ENCODE measurements at places on chromosomes 16 and 17.

DNA sequence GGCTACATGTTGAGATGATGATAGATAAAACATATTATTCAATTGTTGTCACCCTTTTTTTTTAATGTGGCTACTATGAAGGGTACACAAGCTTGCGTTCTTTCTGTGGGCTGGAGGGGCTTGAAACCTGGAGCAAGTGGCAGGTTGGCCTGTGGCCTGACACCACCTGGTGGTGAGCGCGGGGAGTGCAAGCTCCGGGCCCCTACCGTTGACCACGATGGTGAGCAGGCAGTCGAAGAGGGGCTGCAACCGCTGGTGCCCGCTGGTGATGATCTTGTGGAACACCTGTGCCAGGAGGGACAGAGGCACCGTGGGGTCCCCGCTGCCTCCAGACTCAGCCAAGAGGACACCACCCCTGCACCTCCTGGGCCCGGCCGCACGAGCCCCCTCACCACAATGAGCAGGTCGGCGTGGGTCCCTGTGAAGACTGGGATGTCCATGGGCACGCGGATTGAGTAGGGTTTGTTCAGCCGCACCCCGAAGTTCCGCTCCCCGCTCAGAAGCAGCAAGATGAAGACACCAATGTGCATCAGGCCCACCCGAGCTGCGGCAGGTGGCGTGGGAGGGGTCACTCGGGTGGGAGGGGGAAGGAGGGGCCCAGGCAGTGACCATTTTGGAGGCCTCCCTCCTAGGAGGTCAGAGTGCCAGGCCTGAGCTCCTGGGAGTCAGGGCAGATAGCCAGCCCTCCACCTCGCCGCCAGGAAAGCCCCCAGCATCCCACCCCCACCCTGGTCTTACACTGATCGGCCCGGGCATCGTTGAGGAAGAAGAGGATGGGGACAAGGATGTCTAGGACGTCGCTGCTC, 14.4 kb downstream of the HID1 start:
- no peak for DNase-seq

DNA sequence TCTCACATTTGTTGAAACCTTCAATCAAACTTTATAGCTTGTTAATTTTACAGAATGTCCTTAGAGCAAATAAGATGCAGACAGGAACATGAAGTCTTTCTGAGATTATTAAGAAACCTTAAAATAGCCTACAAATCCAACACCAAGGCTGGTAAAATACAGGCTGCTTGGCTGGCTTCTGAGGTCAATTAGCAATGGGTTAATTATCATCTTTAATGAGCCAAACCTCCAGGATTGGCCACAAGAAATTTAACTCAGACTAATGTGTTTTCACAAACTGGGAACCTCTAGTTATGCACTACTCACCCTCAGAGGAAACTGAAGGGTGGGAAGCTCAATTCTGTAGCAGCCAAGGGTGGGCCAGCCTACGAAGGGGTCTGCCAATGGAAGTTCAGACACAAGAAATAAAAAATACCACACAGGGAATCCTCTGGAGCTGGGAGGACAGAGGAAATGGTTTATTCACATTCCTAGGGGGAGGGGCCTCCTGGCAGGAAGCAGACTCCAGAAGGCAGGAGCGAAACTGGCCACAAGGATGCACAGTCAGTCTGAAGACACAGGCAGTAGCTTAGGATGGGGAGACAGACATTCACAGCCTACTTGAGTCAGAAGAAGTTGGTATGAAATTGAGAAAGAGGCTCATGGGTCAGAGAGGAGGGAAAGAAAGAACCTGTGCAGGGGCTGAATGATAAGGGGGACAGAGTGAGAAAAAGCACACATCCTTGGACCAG, 36.1 kb downstream of the HIC1 start:
- DNase-seq = no peak

GRCh38 chr17:82887255-82888164, 47.7 kb upstream of the ZNF750 start:
- DNase-seq = no peak

GRCh38 chr17:74529243-74529642, 2.0 kb downstream of the CD300LB start:
- no peak for DNase-seq

DNA sequence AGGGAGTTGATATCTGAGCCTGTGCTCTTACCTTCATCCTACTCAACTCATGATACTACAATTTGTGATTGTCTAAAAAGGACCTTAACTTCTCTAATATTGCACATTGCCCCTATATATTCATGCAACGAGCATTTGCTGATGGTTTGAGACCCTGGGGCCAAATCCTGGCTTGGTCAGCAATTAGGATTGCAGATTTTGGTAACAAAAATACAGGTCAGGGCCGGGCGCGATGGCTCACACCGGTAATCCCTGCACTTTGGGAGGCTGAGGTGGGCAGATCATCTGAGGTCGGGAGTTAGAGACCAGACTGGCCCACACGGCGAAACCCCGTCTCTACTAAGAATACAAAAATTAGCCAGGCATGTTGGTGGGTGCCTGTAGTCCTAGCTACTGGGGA, 35.4 kb upstream of the HAPSTR1 start:
- DNase-seq = no peak

- DNase-seq = no peak
Observed at GRCh38 chr17:70420861-70421445, 251.6 kb downstream of the KCNJ2 start.

DNA sequence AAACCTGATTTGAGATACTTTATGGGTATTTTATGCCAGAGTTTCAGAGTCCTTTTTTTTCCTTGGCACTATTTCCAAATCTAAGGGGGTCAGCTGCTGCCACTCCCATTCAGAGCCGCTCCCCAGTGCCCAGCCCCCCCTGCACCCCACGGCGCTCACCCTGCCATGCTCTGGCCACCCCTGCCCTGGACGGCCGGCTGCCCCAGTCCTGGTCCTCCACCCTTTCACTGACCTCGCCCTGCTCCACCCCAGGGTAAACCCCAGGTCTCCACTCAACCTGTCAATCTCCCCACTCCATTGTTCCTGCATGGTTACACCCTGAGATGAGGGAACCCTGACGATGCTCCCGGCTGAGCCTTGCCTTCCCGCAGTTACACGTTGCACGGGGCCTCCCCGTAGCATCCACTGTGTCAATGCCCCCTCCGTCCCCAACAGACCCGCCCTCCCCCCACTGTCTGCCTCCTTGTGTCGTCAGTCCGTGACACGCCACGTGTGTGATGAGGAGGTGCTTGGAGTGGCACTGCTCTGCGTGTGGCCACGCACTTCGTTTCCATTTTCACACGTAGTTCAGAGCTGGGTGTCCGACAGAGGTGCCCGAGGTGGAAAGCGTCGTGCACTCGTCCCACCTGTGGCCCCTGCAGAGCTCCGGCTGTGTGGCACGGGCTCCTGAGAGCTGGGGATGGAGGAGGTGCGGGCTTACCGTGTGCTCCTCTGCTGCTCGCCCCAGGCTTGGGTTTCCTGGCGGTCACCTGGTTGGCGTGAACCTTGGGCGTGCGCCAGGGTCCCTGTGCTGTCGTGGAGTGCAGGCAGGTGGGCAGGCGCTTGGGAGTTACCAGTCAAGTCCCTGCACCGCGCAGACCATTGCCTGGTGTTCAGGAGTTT, 116.5 kb downstream of the BANP start:
- no peak for DNase-seq

GRCh38 chr17:65920996-65921395, 270.9 kb downstream of the CEP112 start:
- no peak for DNase-seq

DNA sequence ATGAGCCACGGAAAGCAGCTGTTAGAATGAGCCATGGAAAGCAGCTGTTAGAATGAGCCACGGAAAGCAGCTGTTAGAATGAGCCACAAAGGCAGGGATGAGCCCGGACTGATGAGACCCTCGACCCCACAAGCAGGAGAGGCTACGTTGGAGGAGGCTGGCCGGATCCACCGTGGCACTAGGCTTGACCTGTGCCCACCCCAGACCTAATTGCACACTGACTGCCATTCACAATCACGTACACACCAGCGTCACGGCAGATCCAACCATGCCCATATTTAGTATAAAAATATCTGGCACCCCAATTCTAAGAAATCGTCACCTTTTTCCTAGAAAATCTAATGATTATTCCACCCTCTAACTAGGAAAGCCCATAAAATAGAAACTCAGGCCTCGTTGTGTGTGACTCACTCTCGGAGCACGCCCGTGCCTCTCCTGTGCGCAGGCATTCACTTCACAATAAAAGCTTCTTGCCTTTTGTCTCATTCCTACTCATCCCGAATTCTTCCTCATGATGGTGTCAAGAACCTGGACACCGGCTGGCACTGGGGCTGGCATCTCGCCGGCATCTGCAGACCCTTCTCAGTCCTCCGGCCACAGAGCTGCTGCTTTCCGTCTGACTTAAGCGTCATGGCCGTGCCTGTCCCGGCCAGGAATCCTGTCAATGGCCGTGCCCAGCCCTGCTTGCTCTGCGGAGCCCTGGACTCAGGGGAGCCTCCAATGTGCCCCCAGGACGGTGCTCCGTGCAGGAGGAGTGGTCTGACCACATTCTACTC, 5.5 kb upstream of the SECTM1 start:
- DNase-seq = no peak

GRCh38 chr16:84020353-84020752, 22.2 kb downstream of the SLC38A8 start:
- no peak for DNase-seq

GRCh38 chr16:12778726-12779125, 25.0 kb downstream of the CPPED1 start:
- no peak for DNase-seq

GRCh38 chr17:73814075-73814474, 169.8 kb upstream of the SDK2 start:
- no peak for DNase-seq

- DNase-seq = no peak
Observed at GRCh38 chr16:67534431-67534830, 5.8 kb downstream of the RIPOR1 start.

GRCh38 chr16:85750146-85750826, 610 bp downstream of the C16orf74 start:
- no peak for DNase-seq

GRCh38 chr17:55224746-55225145, 40.0 kb upstream of the HLF start:
- DNase-seq = no peak

DNA sequence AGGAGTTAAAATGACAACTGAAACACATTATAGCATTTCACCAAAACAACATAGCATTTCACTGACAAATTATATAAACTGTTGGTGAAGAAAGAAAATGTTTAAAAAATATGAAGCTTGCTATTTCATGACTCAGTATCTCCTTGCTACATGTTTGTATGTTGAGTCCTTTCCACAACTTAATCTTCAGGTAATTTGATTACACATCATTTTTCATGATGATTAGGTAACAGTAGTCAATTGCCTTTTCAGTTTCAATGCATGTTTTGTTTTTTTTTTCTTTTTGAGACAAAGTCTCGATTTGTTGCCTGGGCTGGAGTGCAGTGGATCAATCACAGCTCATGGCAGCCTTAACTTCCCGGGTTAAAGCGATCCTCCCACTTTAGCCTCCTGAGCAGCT, 177.8 kb upstream of the PMFBP1 start:
- DNase-seq = no peak

- no peak for DNase-seq
Observed at GRCh38 chr16:27285676-27286196, 17.2 kb upstream of the NSMCE1 start.

DNA sequence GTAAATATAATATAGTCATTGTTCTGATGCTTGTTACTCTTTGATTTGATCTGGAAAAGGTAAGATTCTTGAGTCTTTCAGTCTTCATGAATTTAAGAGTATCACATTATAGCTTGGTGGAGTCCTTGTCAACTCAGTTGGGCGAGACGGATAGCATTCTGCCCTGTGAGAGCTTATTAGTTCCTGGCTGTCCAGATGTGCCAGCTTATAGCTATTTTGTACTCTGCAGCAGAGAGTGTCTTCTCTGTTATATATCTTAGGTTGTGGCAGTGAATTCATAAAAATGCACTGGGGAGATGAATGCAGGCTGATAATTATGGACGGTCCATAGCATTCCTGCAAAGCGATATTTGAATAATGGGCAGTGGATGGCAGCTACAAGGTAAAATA, 51.0 kb upstream of the CRISPLD2 start:
- no peak for DNase-seq

DNA sequence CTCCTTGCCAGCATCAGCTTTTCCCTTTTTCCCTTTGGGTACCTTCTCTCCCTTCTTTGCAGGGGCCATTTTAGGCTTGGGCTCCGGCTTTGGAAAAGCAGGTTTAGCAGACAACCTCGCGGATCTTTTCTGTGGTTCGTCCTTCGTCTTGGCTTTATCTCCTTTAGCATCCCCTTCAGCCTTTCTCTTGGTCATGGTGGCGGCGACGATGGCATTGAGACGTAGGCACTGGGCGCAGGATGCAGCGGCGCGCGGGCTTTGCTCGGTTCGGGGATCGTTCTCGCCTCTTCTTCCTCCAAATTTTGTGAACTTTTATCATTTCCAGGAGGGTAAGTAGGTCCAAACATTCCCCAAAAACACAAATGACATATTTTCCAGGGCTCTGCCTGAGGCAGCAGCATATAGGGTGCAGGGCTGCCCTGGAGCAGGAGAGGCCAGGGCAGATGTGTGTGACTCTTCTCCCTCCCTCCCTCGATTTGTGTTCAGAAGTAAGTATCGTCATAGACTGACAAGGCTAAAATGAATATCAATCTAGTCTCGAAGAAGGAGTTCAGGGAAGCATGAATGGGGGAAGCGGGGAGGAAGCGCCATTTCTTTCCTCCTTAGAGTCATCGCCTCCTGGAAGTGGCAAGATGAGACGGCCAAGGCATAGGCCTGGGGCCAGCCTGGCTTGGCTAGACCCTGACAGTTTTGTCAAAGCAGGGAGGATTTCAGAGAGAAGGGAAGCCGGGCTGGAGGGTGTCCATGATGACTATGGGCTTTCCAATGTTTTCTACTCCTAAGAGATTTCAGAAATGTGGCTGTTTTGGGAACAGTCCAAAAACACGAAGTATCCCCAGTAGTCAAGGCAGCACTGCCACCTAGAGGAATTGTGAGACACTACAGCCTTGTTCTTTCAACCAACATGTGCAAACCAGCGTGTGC, 13.2 kb downstream of the CHCT1 start:
- DNase-seq = peak; percentile 82

DNA sequence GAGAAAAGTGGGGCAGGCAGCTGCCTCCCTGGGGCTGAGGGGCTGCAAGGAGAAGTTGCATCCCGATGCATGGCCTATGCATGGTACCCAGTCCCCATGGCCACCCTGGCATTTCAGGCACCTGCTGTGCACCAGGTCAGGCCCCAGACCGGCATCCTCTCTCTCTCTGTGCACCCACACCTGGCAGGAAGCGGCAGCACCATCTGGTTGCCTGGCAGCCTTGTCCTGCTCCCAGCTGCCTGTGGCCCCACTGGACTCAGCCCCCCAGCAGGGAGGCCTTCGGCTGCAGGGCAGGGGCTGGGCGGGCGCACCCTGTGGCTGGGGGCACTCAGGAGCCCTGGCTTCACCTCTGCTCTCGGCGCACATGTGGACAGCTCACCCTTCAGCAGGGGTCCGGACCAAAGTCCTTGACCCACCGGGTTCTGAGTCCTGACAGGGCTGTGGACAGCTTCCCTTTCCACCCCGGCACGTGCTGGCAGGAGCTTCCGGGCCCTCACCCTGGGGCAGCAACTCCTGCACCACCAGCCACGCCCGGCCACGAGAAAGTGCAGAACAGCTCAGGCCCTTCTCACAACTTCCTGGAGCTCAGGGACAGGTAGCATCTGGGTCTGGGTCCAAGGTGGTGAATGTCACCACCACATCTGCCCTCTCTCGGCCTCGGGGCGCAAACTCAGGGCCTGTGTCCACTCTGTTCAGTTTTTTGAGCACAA, 36.7 kb downstream of the CTU2 start:
- no peak for DNase-seq

- DNase-seq = no peak
Observed at GRCh38 chr16:64754279-64754678, 367.6 kb downstream of the CDH11 start.

GRCh38 chr16:14549789-14550153, 80.3 kb downstream of the PARN start:
- DNase-seq = no peak

GRCh38 chr17:76995387-76996105, 127.3 kb downstream of the MGAT5B start:
- DNase-seq = no peak
